NCI-H510A treated with DMSO at 0.1 percent for 48 hours (cell line): ENCODE measurements at places on chromosomes 3 and 15.

- DNase-seq, result no peak
Measured at GRCh38 chr15:95432878-95433405, 897.6 kb upstream of the NR2F2 start.

- DNase-seq, result no peak
Measured at GRCh38 chr15:71328453-71328852, 213.2 kb downstream of the THSD4 start.

GRCh38 chr3:184175506-184175905 is 851 bp downstream of the AP2M1 start:
- no peak for DNase-seq

GRCh38 chr3:135147657-135148056 is 352.6 kb downstream of the EPHB1 start:
- no peak for DNase-seq

DNA sequence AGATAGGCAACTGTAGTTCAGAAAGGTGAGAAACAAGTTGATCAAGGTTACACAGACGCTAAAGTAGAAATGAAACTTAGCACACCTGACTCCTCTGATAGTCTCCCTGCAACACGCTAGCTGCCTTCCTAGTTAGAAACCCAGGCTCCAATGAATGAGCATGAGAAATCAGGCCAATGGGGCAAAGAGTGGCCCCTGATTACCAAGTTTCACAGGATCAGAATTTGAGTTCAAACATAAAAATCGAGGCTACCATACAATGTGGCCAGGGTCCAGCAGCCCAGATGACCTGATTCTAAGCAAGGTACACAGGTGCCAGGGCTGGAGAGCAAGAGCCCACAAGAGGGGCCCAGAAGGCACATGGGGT is 7.7 kb downstream of the PLD1 start:
- no peak for DNase-seq

GRCh38 chr3:115808816-115809215 is 185.5 kb downstream of the GAP43 start:
- no peak for DNase-seq

DNA sequence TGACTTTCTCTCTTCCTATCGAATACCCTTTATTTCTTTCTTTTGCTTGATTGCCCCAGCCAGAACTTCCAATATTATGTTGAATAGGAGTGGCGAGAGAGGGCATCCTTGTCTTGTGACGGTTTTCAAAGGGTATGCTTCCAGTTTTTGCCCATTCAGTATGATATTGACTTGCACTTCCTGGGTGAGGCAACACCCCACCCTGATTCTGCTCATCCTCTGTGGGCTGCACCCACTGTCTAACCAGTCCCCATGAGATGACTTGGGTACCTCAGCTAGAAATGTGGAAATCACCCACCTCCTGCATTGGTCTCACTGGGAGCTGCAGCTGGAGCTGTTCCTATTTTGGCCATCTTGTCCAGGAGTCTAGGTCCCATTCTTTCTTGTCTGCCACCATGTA is 44.8 kb upstream of the KCNH8 start:
- no peak for DNase-seq
